Inflammatory macrophage treated with lipopolysaccharide for 1 hour (primary cell): ENCODE measurements at places on chromosomes 4 and X.
A peak's percentile ranks its signal among the peaks of the same experiment; 100 is the strongest.

DNA sequence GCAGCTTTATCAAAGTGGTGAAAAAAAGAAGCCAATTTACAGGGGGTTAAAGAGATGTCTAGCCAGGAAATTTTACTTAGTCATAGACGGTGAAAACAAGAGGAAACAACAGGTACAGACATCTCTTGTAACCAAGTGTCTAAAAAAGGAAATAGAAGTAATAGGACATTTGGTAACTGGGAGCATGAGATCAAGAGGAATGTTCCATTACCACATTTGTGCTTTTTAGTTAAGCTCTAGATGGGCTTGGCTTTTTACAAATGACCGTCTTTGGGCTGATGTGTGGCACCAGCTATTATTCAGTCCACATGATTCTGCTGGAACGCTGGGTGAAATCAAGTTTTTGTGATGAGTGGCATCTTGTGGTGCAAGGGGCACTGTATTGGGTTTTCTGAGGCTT is 179.5 kb downstream of the SMIM20 start:
- DNase-seq, result no peak

- no peak for DNase-seq
These were observed 62.7 kb upstream of the ARHGAP36 start for GRCh38 chrX:130995439-130995838.

GRCh38 chr4:75939890-75940691 is 722 bp downstream of the NAAA start:
- DNase-seq, result peak; percentile 71

DNA sequence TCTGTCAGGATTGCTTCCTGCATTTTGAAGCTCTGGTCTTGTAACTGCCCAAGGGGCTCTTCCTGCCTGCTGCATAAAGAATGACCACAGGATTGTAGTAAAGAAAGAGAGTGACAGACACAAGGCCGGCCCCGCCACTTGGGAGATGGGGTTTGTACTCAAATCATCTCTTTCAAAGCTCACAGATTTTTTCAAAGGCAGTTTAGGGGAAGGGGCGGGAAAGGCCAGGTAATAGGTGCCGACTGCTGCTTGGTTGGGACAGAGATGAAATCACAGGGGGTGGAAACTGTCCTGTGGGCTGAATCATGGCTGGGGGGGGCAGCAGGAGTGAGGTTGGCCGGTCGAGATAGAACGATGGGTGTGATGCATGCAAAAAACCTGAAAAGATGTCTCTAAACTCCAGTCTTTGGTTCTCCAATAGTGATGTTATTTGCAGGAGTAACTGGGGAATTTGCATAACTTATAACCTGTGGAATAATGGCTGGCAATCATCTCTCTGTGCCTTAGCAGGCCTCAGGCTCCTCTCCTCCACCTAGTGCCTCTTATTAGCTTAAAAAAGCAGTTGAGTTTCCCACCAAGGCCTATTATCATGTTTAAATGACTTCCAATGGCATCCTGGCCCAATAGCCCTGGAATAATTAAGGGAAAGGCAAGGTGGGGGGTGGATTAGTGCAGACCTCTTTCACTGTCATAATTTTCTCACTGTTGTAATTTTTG is 778.4 kb upstream of the FRG1 start:
- DNase-seq, result no peak

GRCh38 chr4:22339491-22339890 is 176.4 kb downstream of the ADGRA3 start:
- no peak for DNase-seq

- no peak for DNase-seq
These were observed 140.3 kb downstream of the PJA1 start for GRCh38 chrX:69024931-69025330.

GRCh38 chr4:56321251-56321650 is 66.0 kb downstream of the AASDH start:
- no peak for DNase-seq

GRCh38 chr4:5019274-5019673 is at the start of gene CYTL1:
Gene CYTL1, minus strand, starts transcription at chr4:5019458. Its CDS starts 13 bp downstream, at chr4:5019445.
- no peak for DNase-seq

DNA sequence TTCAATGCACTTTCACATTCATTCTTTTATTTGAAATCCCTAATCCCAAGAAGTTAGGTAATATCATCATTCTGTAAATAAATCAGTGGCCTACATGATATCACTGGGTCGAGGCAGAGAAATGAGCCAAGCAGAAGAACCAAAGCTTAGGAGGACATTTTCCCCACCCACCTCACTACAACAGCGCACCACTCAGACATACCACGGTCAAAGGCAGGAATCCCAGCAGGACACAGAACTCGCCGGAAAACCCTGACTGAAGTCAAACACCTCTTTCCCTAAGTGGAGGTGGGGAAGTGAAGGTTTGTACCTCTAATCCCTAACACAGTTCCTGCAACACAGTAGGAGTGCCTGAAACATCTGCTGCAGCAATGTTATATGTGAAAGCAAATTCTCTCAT is 21.5 kb downstream of the RELL1 start:
- no peak for DNase-seq

DNA sequence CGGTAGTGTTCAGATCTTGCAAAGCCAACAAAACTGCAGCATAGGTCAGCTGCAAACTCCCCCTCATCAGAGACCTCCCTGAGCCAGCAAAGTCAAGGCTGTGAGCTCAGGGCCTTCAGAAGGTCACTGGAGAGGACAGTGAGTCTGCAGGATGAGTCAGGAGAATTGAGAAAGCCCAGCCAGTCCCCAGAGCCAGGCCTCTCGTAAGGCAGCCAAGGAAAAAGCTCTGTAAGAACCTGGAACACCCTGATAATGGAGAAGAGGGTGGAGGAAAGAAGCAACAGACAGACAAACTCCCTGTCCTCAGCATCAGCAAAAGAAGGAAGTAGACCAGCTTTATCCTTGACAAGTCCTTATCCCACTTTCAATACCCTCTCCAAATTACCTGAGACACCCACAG is 33.0 kb downstream of the GRIA3 start:
- DNase-seq, result no peak

GRCh38 chr4:112109360-112110058 is 35.7 kb upstream of the FAM241A start:
- DNase-seq, result peak; percentile 70

GRCh38 chr4:17112292-17112659 is 213.8 kb upstream of the LDB2 start:
- no peak for DNase-seq

DNA sequence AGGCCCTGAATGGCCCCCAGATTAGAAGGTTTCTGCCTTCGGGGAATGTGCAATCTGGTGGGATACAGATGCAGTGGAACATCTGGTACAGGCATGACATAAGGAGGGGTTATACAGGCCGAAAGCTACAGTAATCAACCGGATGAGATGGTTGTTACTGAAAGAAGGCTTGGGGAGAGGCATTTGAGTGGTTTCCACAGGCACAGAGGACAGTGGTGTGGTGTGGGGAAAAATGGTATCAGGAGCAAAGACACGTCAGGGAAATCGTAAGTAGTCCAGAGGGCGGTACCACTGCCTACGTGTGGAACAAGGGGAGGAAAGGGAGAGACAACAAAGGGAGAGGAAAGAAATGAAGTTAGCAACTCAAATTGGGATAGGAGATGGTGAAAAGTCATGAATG is 3.0 kb downstream of the PDLIM3 start:
- DNase-seq, result no peak

DNA sequence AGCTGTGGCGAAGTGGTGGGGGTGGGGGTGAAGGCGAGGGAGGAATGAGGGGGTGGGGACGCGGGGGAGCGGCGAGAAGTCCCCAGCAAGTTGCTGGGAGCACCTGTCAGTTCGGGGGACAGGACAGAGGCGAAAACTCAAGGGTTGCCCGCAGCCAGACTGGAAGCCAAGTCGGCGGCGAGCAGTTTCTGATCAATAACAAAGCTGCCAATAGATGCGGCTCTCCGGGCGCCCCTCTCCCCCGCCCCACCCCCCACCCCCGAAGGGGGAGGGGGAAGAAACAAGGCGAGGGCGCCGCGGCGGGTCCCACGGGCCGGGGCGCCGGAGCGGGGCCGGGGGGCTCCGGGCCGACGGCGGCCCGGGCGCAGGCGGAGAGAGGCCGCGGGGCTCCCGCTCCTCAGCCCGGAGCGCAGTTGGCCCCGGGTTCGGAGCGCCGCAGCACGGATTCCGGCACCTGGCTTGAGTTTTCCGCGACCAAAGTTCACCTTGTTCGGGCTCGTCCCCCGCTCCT is 379 bp downstream of the PDGFC start:
- no peak for DNase-seq

DNA sequence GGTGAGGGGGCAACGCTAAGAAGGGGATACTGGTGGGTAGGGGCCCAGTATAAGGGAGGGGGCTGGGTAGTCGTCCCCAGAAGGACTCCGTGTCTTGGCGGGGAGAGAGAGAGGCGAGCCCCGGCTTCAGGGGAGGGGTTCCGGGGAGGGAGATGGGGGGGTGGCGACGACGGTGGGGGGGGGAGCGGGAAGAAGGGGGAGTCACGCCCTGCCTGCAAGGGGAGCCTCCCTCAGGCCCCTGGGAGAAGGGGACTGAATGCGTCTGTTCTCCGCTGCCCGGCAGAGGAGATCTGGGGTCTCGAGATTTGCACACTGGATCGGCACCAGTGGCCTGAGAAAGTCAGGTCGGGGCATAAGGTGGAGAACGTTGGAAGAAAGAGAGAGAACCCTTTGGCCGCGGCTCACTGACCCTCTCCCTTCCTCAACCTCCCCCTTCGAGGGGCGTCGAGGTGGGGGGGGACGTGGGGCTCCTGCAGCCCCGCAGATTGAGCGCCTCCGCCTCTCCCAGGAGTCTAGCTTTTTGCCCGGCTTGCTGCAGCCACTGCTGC is 609 bp upstream of the BCORL1 start:
- DNase-seq, result no peak

DNA sequence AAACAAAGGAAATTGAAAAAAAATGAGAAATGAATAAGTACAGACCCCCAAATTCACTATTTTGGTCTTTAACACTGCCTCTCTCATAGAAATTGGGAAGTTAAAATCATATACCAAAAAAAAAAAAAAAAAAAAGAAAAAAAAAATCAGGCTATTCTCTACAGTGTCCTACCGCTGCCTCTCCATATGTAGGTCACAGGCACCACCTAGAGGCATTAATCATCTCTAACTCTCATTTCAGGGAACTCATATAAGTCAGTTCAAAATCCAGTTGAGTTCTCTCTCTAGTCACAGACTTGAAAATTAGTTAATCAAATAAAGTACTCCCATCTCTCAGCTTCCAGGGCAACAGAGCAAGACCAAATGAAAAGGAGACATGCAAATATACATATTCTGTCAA is 47.9 kb downstream of the COX18 start:
- DNase-seq, result no peak

DNA sequence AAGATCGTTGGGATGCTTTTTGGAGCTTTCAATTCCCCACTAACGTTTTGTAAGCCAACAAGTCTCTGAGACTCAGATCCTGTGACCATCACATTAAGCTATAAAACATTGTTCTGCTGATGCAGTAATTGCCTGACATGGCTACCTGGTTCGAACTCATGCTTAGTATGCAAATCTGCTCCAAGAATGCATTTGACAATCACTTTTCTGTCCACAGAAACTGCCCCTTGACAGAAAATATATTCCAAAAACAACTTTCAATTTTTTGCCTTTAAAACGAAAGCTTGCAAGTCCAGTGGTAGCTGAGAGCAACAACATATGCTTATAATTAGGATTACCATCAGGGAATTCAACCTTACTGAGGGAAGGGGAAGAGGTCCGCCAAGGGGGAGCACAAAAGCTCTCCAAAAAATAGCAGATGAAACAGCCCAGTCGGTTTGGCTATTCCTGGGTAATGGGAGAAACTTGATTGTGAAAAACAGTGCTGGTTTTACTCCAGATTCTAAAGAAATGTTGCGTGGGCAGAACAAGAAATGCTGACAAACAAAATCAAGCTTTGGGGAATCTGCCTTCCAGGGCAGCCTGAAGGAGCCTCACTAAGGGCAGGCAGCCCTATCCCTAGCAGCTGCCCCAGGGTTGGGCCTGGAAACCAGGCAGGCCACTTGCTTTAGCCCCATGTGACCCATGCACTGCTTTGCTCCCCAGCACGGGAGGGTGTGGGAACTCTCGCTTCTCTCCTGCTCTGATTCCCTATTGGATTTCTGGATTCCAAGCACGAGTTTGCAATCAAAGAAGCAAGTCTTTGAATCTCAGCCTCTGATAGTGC is 160.7 kb upstream of the LDB2 start:
- DNase-seq, result no peak

GRCh38 chr4:99462875-99463464 is 27.8 kb upstream of the ADH7 start:
- peak; percentile 31 for DNase-seq

DNA sequence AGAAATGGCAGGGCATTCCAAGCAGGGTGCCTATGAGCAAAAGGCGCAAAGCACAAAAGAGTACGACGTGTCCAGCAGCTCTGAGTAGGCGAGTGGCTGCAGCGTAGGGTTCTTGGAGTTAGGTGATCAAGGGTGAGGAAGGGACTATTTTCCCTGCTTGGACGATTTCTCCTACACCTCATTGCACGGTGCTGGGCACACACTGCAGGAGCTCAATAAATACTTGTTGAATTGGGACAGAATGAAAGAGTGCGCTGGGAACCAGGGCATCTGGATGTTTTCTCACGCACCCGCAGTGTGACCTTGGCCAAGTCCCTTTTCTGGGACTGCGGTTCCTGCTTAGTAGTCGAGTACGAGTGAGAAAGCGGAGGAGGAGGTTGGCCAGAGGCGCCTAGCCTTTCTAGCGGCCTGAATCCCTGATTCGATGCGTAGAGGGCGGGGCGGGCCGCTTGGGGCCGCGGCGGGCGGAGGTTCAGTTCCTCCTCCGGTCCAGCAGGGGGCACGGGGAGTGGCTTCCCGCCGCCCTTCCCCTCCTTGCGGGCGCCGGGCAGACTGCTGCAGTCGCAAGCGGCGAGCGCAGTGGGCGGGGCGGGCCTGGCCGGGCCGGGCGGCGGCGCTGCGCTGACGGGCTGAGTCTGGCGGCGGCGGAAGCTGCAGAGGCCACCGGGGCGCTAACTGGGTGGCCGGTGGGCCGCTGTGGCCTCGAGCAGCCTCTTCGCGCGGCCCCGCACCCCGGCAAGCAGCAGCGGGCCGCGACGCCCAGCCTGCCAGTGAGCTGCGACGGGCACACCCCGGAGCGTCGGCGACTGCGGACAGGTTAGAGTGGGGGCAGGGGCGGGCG is at the start of gene FAM199X:
Gene FAM199X, plus strand, starts transcription at position 560 of the 841 bp plus-strand sequence. CDS start 333 bp downstream, outside the sequence.
- DNase-seq, result peak; percentile 82

- no peak for DNase-seq
These were observed 1049.8 kb upstream of the GRIA3 start for GRCh38 chrX:122134291-122134690.

- no peak for DNase-seq
These were observed 261.3 kb downstream of the QDPR start for GRCh38 chr4:17250591-17250990.

- DNase-seq, result peak; percentile 24
These were observed 41.0 kb upstream of the UCP1 start for GRCh38 chr4:140609548-140610425.

DNA sequence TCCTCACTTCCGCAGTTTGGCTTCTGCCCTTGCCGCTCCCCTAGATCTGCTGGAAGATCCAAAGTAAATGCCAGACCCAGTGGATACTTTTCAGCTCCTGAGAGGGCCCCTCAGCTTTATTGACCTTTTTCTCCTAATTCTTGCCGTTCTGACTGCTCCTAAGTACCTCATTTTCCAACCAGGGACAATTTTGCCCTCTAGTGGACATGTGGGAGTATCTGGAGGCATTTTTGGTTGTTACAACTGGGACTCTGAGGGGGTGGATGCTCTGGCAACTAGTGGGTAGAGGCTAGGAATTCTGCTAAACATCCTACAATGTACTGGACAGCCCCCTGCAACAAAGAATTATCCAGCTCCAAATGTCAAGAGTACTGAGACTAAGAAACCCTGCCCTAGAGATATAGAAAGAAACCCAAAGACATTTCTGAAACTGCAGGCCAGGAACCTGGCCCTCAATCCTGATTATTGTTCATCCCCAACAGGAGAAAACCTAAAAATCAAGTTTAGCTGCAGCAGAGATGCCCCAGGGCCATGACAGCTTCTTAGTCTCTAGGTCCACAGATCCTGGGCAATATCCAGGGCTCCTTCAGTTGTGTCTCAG is 3.4 kb downstream of the TEX13B start:
- no peak for DNase-seq
